ENCODE measurements at places on chromosomes 1 and 21. TPM values are rescaled to one million over a fixed set of nuclear protein-coding genes. Genes with fewer than 3 reads are reported as not detected.

Gene GJA8
- not detected for total RNA-seq

Gene VASH2
- 0.07 TPM for total RNA-seq

Gene DVL1
- 30.7 TPM for total RNA-seq

Gene ILDR2
- 1.2 TPM for total RNA-seq

Gene NUCKS1
- 113 TPM for total RNA-seq

Gene DCST2
- 1.0 TPM for total RNA-seq

Gene TMEM82
- total RNA-seq, result not detected

Gene PBX1
- total RNA-seq, result not detected

Gene NR5A2
- 0.07 TPM for total RNA-seq

Gene TEX50
- total RNA-seq, result not detected

Gene PPFIA4
- total RNA-seq, result 0.29 TPM

Gene DNAH14
- not detected for total RNA-seq

Gene CR1
- 11.4 TPM for total RNA-seq

Gene CADM3
- 0.37 TPM for total RNA-seq

Gene EVA1C
- 0.20 TPM for total RNA-seq

Gene OR2G6
- total RNA-seq, result 1.00 TPM

Gene TFF2
- total RNA-seq, result not detected

Gene TMEM52
- 0.51 TPM for total RNA-seq

Gene PLA2G2C
- total RNA-seq, result not detected
